ENCODE measurements at places on chromosomes 4 and X.

- DNase-seq, result no peak
These were observed 153.3 kb upstream of the TENT5D start for GRCh38 chrX:80266979-80267378.

- no peak for DNase-seq
These were observed 89.3 kb downstream of the HNRNPD start for GRCh38 chr4:82284475-82284857.

GRCh38 chr4:105426187-105426897, 47.5 kb downstream of the PPA2 start:
- peak; percentile 34 for DNase-seq

DNA sequence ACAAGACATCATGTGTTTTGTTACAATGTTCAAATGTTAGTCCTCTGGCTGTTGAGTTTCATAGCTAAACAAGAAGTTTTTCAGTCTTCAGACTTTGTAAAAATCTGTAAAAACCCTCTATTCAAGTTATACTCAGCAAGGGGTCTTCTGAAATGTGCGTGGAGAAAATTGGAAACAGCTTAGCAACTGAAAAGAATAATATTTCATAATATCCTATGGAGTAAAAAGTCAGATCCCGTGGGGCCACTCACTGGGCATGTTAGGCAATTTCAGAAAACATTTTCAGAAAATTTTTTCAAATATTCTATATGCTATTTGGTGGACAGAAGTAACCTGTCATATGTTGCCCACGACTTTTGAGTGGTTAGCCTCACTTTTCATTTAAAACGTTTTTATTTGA, 118.3 kb downstream of the CORIN start:
- DNase-seq, result no peak

- DNase-seq, result no peak
These were observed 70.8 kb downstream of the PTPN13 start for GRCh38 chr4:86664959-86665358.

- no peak for DNase-seq
These were observed 3.2 kb upstream of the CLOCK start for GRCh38 chr4:55549888-55550287.

DNA sequence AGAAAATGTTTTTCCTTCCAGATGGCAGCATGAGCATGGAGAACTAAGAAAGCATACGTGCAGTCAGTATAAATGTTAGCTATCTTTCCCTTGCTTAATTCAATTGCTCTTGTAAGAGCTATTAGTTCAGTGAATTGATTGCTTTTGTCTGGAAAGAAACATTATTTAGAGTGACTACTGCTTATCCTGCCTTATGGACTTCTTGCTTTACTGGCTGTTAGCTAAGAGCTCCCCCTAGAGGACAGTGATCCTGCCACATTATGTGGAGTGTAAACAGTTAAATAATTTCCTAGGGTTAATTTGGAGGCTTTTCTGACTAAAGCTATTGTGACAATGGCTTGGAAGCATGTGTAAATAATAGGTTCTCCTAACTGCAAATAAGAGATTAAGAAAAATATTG, 1402.4 kb downstream of the FAM133A start:
- no peak for DNase-seq

DNA sequence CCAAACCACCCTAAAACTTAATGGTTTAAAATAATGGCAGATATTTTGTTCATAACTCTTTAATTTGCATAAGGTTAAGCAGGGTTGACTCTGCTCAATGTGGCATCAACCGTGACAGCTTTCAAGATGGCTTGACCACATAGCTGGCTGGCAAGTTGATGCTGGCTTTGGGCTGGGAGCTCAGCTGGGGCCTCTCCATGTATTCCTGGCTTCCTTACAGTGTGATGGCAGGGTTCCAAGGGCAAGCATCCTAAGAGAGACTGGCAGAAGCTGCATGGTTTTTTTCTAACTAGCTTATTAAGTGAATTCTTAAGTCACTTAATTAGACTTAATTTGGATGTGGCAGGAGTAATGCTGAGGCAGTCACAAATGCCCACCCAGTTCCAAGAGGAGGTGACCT, 4.5 kb downstream of the RP2 start:
- DNase-seq, result no peak

GRCh38 chr4:40325406-40326019, 9.6 kb upstream of the CHRNA9 start:
- DNase-seq, result peak; percentile 70

- DNase-seq, result no peak
These were observed 201.0 kb upstream of the MAMLD1 start for GRCh38 chrX:150162141-150162540.

DNA sequence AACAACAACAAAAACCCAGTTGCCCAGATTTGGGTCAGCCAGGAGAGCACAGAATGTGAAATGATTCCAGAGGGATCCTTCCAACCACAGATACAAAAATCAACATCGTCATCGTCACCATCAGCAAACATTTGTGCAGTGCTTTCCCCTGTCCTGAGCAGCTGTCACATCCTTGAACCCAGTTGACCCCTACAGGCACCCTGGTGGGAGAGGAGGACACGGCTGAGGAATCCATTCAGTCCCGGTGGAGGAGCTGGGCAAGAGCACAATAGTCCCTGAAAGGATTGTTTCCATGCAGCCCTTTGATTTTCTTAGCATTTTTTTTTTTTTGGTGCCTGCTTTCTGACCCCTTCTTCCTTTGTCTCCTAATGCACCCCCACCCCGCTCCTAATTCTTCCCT, 37.1 kb upstream of the STX18 start:
- DNase-seq, result no peak

- DNase-seq, result no peak
These were observed 61.3 kb downstream of the CHRDL1 start for GRCh38 chrX:110734271-110734670.

GRCh38 chr4:6986072-6986780, 56.9 kb upstream of the TADA2B start:
- no peak for DNase-seq

- no peak for DNase-seq
These were observed 80.1 kb upstream of the LRPAP1 start for GRCh38 chr4:3612281-3612680.

GRCh38 chr4:42865572-42866189, 26.8 kb upstream of the GRXCR1 start:
- DNase-seq, result peak; percentile 57

DNA sequence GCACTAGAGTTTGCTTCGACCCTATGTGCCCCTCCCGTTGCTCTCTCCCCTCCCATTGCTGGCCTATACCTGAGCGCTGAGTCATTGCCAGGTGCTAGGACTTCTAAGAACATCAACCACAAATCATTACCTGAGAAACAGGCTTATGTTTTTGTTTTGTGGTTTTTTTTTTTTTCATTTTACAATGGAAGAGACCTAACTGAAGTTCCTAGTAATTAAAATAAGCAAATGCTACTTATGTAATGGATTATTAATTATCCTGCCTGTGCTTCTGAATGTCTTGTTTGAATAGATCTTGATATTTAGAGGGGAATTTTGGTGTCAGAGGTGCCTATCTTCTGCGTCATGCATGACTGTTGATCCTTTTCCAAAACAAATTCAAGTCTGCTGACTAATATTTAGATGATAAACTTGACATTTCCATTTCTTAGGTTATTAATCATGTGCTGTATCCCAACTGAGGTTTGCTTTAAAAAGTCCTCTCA, 275.4 kb upstream of the CPEB2 start:
- DNase-seq, result no peak

GRCh38 chr4:152807294-152807829, 27.6 kb downstream of the ARFIP1 start:
- no peak for DNase-seq

DNA sequence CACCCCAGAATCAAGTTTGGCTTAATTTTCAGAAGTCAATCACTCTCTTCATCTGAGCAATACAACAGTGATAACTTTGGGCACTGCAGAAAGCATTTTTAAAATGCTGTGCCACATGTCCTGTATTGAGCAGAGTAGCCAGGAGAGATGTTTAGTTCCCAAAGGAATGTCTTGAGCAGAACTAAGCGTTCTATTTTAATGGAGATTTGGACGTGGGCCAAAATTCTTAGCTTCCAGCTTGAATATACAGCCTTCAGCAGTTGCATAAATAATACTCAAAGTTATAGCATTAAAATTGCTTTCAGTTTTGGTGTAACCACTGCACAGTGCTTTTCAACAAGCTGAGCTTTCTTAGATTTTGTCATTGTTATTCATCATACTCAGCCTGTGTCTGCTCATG, 679.2 kb downstream of the NLGN4X start:
- DNase-seq, result no peak

GRCh38 chr4:181745933-181746625, 497.1 kb upstream of the TENM3 start:
- DNase-seq, result no peak

- no peak for DNase-seq
These were observed 840 bp downstream of the GUF1 start for GRCh38 chr4:44679060-44679459.

- DNase-seq, result no peak
These were observed 111.1 kb upstream of the GRPR start for GRCh38 chrX:16012250-16012649.

DNA sequence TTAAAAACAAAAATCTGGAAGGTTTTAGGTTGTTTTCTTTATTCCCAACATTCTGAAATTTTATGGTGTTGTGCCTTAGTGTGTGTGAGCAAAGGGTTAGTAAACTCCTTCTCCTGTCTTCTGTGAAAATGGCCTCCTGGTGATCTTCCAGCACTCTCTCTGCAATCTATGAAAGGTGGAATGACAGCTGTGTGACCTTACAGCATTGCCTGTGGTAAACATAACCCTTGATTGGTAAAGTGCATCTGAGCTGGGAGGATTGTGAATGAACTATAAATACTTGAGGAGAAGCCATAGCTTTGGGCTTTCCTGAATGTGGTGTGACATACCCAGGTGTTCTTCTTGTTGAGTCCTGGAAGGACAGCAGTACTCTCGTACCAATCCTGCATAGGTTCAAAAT, 10.0 kb downstream of the ART3 start:
- DNase-seq, result no peak

DNA sequence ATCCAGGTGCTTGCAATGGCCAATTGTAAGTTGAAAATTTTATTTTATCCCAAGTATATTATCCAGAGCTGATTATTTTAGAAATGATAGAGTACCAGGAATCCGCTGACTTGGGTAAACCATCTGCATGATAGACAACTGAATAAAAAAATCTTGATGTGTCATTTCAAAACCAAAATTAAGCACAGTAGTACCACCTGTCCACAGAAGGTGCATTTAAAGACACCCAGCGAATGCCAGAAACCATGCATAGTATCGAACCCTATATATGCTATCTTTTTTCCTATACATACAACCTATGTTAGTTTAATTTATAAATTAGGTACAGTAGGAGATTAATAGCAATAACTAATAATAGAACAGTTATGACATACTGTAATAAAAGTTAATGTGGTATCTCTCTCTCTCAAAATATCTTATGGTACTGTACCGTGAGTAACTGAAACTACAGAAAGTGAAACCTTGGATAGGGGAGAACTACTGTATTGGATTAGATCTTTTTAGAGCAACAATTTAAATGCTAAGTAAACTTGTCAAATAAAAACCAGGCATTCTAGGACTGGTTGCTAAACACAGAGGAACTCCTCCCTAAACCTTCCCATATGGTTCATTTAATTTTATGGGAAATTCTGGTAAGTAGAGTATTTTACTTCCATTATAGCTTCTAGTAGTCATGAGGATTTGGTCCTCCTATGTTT, 6.2 kb downstream of the NEIL3 start:
- DNase-seq, result no peak

DNA sequence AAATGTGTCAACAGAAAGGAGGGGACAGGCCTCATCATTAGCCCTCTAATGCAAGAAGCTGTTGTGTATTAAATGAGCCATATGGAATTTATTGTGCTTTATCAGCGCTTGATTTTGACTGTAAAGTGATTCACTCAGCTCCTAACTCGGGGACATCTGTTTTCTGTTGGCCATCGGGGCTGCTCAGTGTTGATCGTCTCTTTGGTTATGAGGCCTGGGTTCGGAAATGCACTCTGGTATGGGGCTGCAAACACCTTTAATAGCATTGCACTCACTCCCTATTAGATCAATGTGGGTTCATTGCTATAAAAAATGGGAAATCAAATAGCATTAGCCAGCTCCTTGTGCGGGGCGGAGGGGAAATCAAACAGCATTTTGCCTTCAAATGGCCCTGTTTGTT, 6.4 kb downstream of the ARX start:
- DNase-seq, result no peak

DNA sequence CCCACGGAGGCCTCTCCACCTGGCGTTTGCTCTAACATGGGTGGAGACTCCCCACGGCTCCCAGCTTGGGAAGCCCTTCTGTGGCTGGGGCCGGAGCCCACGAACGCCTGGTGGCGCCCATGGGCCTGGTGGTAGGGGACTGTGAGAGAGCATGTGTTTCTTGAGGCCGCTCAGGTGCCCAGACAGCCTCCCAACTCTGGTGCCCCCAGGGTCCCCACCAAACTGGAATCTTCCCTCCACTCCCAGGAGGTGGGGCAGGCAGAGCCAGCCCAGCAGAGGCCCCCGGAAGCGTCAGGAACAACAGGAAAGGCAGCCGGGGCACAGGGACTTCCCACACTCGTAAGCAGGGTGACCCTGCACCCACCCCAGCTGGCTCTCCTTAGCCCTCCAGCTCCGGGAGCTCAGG, 33.3 kb upstream of the FGFR3 start:
- DNase-seq, result no peak

DNA sequence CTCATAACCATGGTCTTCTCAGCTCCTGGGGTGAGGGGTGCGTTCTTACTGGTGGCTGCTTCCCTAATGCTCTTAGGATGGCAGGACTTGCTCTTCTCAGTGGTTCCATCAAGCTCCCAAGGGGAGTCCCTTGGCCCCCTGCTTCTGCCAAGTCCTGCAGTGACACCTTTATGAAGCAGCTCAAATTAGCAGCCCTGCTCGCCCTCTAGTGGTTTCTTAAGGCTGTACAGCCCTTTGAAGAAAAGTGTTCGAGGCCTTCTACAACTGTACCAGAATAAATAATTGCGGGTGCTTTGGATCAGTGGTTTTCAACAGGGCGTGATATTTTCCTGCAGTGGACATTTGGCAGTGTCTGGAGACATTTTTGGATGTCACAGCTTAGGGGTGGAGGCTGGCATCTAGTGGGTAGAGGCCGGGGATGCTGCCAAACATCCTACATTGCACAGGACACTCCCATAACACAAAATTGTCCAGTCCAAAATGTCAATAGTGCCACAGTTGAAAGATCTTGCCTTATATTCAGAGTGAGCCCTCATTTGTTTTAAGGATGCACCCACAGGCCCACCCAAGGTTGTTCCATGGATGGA, 204.7 kb upstream of the S100G start:
- DNase-seq, result peak; percentile 41

DNA sequence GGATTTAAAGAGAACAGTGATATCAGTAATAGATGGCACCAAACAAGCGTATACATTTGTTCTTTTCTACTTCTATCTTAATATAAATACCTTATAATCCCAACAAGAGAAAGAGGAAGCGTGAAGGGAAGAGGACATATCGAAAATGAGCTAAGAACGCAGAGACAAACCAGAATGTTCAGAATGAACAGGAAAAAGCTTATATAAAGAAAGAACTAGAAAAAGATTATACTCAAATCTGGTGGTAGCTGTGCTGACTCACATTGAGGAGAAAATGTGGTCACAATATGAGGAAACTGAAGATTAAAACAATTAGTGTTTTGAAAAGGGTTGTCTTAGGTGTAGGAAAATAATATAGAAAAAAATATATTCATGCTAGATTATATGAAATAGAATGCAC, 2.0 kb upstream of the GPR34 start:
- DNase-seq, result no peak

Data from CD8-positive, alpha-beta T cell (primary cell).